B cell (primary cell): ENCODE measurements at places on chromosomes 12 and 14. TPM values are rescaled to one million over a fixed set of nuclear protein-coding genes. Genes with fewer than 3 reads are reported as not detected.
A peak's percentile ranks its signal among the peaks of the same experiment; 100 is the strongest.

DNA sequence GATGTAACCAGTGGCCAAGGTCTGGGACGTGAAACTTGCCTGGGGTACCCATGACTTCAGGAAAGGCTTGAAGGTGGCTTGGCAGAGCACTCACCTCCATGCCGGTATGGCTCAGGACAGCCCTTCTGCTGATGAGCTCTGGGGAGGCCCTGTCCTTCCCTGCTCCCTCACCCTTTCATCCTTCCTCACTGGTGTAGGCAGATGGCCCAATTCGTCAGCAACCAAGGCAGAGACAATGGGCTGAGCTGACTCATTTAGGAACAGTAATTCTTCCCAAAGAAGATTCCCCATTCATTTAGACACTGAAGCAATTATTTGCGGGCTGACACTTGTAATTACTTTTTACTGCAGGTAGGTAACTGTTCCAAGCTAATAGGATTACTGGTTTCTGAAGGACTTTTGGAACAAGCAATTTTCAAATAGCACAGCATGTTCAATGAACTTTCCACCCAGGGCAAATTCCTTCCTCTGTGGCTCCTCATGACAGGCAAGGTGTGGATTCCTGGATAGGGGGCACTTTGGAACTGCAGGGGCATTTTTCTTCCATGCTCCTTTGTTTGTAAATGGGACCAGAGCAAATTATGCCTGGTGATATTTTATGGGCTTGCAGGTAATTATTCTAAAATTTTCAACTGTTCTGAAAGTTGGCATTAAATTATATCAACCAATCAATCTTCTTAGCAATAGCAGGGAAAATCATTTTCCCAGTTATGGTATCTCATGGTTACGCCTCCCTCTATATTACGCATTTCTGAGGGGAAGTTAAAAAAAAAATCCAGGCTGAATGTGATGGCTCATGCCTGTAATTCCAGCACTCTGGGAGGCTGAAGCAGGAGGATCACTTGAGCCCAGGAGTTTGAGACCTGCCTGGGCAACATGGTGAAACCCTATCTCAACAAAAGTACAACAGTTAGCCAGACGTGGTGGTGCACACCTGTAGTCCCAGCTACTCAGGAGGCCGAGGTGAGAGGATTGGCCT is 24.1 kb upstream of the NRDE2 start:
- H3K27ac ChIP-seq: no peak overlapping the region
- no peaks in the 10 kb centered on the region for H3K36me3 ChIP-seq
- no peak overlapping the region for H3K4me3 ChIP-seq
- H3K27me3 ChIP-seq: no peaks in the 10 kb centered on the region
- no peaks in the 10 kb centered on the region for H3K4me1 ChIP-seq

GRCh38 chr12:131455581-131456110 is 255.2 kb upstream of the SFSWAP start:
- H3K4me3 ChIP-seq: no peak overlapping the region
- H3K27ac ChIP-seq: no peak overlapping the region
- H3K4me1 ChIP-seq: no peaks in the 10 kb centered on the region

DNA sequence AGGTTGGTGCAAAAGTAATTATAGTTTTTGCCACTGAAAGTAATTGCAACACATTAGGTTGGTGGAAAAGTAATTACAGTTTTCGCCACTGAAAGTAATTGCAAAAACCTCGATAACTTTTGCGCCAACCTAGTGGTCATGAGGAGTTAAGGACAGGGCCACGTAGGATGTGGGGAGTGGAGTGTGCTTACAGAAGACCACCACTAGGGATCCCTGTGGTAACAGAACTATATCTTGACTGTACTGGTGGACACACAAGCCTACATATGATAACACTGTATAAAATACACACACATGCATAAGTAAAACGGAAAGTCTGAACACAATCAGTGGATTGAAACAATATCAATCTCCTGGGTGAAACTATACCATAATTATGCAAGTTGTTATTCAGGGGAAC is 187.4 kb upstream of the ABCD2 start:
- no peak for DNase-seq
- H3K36me3 ChIP-seq: no peaks in the 10 kb centered on the region
- no peaks in the 10 kb centered on the region for H3K4me1 ChIP-seq
- no peaks in the 10 kb centered on the region for H3K27me3 ChIP-seq
- no peak overlapping the region for H3K4me3 ChIP-seq
- H3K27ac ChIP-seq: no peak overlapping the region

DNA sequence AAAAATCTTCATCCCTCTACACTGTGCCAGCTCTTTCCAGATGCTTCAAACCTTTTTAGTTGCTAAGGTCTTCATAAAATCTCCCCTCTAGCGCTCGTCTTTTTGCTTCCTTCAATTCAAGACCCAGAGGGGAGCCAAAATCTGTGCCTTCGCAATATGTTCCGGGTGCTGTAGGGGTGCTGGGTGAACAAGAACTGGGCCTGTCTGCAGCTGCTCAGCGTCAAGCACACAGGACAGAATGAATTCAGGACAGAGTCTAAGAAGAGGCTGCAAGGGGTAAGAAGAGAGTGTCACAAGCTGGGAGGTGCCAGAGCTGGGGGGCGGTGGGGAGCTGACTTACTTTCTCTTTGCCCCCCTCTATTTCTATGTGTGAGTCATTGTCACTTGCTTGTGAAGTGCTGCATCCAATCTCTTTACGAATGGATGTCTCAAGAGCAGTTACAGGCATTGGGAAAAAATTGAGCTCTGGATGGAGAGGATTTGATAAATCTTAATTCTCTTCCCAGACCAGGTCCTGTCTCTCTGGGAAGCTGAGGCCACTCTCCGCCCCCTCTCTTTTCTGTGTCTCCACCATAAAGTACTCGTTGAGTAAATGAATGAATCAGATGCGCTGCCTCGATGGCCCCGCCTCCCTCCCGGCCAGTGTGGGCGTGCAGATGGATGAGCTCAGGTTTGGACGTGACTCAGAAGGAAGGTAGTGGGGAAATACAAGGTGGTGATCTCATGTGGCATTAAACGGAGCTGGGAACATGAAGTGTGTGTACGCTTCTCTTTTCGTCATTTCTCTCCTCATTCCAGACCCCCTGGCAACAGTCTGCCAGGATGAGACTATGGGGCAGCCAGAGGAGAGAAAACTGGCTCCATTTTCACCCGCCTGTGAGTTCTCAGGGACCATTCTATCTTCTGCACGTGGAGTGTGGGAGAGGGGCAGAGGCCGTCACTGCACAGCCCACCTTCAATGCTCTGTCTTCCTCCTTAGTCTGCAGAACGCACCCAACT is 91.3 kb downstream of the TSPAN9 start:
- no peaks in the 10 kb centered on the region for H3K27me3 ChIP-seq
- no peaks in the 10 kb centered on the region for H3K4me1 ChIP-seq
- no peaks in the 10 kb centered on the region for H3K36me3 ChIP-seq
- DNase-seq: no peak
- no peak overlapping the region for H3K27ac ChIP-seq

TCL1A gene
- 623 and 770 TPM in 2 replicates for polyA plus RNA-seq

NPFF gene
- polyA plus RNA-seq: 0.34 TPM in 1 of 2 replicates, not detected in the other

MYF5 gene
- not detected in 2 replicates for polyA plus RNA-seq

GRCh38 chr14:104863131-104863862 is 1.8 kb upstream of the CEP170B start:
- H3K4me1 ChIP-seq: peaks cover 21% of the 10 kb centered on the region
- H3K36me3 ChIP-seq: no peaks in the 10 kb centered on the region
- H3K4me3 ChIP-seq: no peak overlapping the region

- H3K4me3 ChIP-seq: no peak overlapping the region
- H3K27me3 ChIP-seq: no peaks in the 10 kb centered on the region
- DNase-seq: no peak
- H3K36me3 ChIP-seq: no peaks in the 10 kb centered on the region
- no peaks in the 10 kb centered on the region for H3K4me1 ChIP-seq
Observed at GRCh38 chr14:104281768-104282301, 143.4 kb downstream of the KIF26A start.

DNA sequence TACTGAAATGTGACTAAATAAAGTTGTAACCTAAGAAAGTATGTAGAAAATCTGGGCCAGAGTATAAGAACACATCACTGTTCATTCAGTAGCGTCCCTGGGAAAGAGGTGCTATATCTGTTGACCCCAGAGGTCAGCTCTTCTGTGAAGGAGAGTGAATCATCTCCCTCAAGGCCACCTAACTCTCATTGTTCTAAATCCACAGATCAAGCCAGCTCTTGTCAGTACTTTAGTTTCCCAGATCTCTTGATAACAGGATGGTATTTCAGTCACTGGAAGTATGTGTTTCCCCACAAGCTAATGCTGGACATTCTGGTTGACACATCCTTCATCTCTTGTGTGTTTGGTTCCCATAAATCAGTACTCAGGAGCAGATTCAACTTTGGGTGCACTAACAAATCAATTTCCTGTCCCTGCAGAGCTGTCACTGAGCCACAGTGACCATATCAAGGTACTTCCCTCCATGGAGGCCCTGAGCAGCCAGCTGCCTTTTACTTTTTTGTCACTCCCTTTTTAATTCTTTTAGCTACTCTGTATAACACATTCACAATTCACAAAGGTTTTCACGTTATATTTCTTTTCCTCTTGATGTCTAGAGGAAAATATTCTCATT is 7.8 kb downstream of the KRT1 start:
- no peak overlapping the region for H3K27ac ChIP-seq
- DNase-seq: no peak
- no peaks in the 10 kb centered on the region for H3K27me3 ChIP-seq
- no peaks in the 10 kb centered on the region for H3K4me1 ChIP-seq

SYT1 gene
- polyA plus RNA-seq: 0.16 and 0.60 TPM in 2 replicates

- no peak overlapping the region for H3K4me3 ChIP-seq
- no peaks in the 10 kb centered on the region for H3K4me1 ChIP-seq
- no peaks in the 10 kb centered on the region for H3K36me3 ChIP-seq
- H3K27ac ChIP-seq: no peak overlapping the region
- H3K27me3 ChIP-seq: no peaks in the 10 kb centered on the region
Observed at GRCh38 chr12:115823635-115824034, 453.9 kb downstream of the MED13L start.

DNA sequence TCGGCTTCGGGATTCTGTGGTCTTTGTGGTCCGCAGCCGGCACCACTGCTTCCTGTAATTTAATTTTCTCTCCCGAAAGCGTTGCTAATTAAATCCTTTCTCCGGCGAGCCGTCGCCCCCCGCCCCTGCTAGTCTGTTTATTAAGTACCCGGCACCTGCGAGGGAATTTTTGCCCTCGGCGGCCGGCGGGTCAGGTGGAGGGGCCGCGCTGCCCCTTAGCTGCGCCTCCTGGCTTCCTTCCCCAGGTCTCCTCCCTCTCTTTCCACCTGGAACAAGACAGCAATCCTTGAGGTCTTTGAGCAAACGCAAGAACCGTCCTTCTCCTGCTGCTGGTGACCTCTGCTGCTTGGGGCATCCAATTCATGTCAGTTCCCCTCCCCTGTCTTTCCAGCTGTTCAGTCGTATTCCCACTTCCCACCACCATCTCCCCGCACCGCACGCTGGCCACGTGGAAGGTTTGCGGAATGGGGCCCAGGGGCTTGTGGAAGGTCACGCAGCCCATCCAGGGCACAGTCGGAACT is 16.2 kb downstream of the ZDHHC22 start:
- no peaks in the 10 kb centered on the region for H3K27me3 ChIP-seq
- H3K4me1 ChIP-seq: peaks cover 48% of the 10 kb centered on the region
- H3K27ac ChIP-seq: no peak overlapping the region

- no peaks in the 10 kb centered on the region for H3K4me1 ChIP-seq
- H3K27me3 ChIP-seq: no peaks in the 10 kb centered on the region
- no peak for DNase-seq
- no peak overlapping the region for H3K4me3 ChIP-seq
Observed at GRCh38 chr14:45838597-45838996, 585.6 kb upstream of the MIS18BP1 start.

RAPGEF3 gene
- polyA plus RNA-seq: 1.7 and 1.8 TPM in 2 replicates

GRCh38 chr12:52053536-52054209 is 2.4 kb downstream of the NR4A1 start:
- H3K4me1 ChIP-seq: peaks cover 35% of the 10 kb centered on the region
- H3K27ac ChIP-seq: no peak overlapping the region
- no peak for DNase-seq
- H3K27me3 ChIP-seq: no peaks in the 10 kb centered on the region
- peaks cover 27% of the 10 kb centered on the region for H3K36me3 ChIP-seq
- no peak overlapping the region for H3K4me3 ChIP-seq

DNAI7 gene
- polyA plus RNA-seq: not detected in 2 replicates

CD4 gene
- 2.1 and 2.2 TPM in 2 replicates for polyA plus RNA-seq

TAS2R31 gene
- 0.63 and 0.86 TPM in 2 replicates for polyA plus RNA-seq

SLCO1B1 gene
- polyA plus RNA-seq: not detected in 2 replicates

DNA sequence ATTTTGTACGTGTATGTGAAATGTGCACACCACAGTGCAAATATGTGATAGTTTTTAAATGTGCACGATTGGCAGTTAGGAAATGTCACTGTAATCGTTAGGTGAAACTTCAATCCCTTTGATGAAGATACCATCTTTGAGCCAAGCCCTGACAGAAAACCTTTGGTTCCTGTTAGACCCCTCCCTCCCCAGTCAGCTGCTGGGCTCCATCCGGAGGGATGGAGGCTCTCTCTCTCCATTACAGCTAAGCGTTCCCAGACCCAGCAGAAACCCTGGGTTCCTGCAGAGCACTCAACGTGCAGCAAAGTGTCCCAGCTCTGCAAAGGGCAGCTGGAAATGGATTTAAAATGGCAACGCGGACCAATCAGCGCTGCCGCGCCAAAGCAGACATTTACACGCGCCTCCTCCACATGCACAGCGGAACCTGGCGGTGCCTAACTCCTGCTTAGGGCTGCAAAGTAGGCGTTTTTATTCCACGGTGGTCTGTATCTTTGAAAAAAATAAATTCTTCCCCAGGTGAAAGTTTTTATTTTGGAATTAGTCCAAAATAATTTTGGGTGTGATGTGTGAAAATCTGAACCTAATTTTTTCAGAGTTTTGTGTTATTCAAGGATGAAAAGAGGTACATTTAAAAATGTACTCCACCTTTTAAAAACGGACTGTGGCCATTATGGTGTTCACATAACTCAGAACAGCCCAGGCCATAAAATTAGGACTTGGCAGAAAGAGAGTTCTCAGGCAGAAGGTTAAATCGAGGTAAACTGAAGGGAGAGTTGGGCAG is 1.4 kb upstream of the HMGA2 start:
- H3K4me3 ChIP-seq: no peak overlapping the region
- DNase-seq: peak; percentile 2
- peaks cover 27% of the 10 kb centered on the region for H3K4me1 ChIP-seq
- H3K36me3 ChIP-seq: no peaks in the 10 kb centered on the region

FAM216A gene
- polyA plus RNA-seq: 19.7 and 25.2 TPM in 2 replicates

- no peaks in the 10 kb centered on the region for H3K36me3 ChIP-seq
- no peaks in the 10 kb centered on the region for H3K4me1 ChIP-seq
- H3K4me3 ChIP-seq: no peak overlapping the region
Observed at GRCh38 chr12:30896461-30896860, 30.1 kb upstream of the TSPAN11 start.

PLBD1 gene
- 1.2 and 1.6 TPM in 2 replicates for polyA plus RNA-seq

KCNMB4 gene
- polyA plus RNA-seq: 0.66 and 0.82 TPM in 2 replicates

MANSC4 gene
- 0.25 TPM in 1 of 2 replicates, not detected in the other for polyA plus RNA-seq

SLC11A2 gene
- polyA plus RNA-seq: 19.7 and 21.9 TPM in 2 replicates

DNA sequence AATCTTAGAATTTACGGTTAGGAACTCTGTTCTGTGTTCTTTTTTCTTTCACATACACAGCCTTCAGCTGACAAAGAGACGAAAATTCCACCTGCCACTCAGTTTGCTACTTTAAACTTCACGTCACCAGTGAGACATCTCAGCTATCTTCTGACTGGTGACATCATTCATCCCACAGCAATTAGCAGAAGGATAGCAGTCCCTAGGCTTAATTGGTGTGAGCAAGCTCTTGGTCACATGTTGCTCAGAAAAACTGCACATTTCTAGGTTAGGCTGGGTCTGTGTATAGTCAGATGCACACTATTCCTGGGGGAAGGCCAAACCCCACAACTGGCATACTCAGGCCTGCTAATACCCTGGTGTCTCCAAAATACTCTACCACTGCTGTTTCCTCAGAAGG is 23.9 kb downstream of the SLC7A7 start:
- H3K27ac ChIP-seq: peak overlapping the region; percentile 75
- H3K4me3 ChIP-seq: no peak overlapping the region

GRCh38 chr14:50978888-50979287 is 34.6 kb upstream of the PYGL start:
- no peak overlapping the region for H3K4me3 ChIP-seq
- no peak for DNase-seq
- H3K4me1 ChIP-seq: peaks cover 14% of the 10 kb centered on the region
- no peaks in the 10 kb centered on the region for H3K36me3 ChIP-seq
- no peak overlapping the region for H3K27ac ChIP-seq

LMO3 gene
- not detected in 2 replicates for polyA plus RNA-seq

TBX3 gene
- not detected in 2 replicates for polyA plus RNA-seq
